ENCODE measurements at places on chromosomes 3 and 15.

DNA sequence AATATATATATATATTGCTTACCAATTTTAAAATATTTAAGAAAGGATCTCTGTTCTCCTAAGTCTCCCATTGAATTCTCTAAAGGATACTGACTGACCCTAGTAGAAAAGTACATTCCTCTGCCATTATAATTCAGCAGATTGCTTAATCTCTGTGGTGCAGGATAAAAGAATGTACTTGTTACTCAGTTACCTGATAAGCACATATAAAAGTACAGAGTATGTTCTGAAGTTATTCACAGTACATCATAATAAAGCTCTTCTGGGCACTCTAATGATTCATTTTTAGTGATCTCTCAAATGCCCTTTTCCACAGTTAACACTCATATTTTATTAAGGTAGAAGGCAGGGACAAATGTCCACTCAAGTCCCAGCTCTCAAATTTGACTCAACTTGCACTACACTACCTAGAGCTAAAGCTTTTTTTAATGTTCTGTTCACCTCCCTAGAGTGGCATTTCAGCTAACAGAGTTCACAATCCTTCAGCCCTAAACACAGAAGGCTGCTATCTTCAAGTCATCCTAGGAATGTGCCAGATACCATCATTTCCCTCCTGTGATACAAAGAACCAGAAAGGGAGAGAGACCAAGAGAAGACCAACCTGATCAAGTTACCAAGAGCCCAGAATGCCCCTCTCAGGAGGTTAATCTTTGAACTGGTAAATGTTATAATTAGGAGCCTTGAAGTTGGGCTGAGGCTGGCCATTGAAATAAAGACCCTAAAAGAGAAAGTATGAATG is 53.3 kb downstream of the MEIS2 start:
- no peak for DNase-seq

GRCh38 chr3:13235897-13236296 is 162.7 kb upstream of the IQSEC1 start:
- DNase-seq = peak; percentile 72

- no peak for DNase-seq
Measured at GRCh38 chr3:160184655-160185054, 40.6 kb upstream of the C3orf80 start.

DNA sequence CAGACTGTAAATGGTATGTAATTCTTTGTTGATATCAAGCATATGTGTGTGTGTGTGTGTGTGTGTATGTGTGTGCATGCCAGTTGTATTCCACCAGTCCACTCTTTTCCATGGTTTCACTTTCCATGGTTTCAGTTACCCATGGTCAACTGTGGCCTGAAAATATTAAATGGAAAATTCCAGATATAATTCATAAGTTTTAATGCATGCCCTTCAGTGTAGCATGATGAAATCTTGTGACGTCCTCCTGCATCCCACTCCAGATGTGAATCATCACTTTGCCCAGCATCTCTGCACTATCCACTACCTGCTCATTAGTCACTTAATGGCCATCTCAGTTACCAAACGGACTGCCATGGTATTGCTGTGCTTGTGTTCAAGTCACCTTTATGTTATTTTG is 215.9 kb downstream of the GBE1 start:
- no peak for DNase-seq

GRCh38 chr3:130786306-130786705 is 39.7 kb upstream of the PIK3R4 start:
- DNase-seq = no peak

DNA sequence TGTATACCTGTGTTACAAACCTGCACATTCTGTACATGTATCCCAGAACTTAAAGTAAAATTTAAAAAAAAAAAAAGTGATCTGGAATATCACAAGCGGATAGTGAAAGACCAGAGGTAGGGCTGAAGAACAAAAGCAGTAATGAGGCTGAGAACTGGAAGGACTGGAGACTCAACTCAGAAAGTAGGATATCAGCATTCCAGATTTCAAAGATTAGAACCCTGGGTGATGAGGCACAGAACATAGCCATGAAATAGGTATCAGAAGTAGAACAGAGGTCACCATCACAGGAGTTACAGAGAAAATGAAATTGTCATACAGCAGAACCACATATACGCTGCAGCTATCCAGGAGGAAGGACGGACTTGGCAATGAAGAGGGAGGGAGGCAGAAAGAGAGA is 56.1 kb downstream of the ACAP2 start:
- DNase-seq = no peak

DNA sequence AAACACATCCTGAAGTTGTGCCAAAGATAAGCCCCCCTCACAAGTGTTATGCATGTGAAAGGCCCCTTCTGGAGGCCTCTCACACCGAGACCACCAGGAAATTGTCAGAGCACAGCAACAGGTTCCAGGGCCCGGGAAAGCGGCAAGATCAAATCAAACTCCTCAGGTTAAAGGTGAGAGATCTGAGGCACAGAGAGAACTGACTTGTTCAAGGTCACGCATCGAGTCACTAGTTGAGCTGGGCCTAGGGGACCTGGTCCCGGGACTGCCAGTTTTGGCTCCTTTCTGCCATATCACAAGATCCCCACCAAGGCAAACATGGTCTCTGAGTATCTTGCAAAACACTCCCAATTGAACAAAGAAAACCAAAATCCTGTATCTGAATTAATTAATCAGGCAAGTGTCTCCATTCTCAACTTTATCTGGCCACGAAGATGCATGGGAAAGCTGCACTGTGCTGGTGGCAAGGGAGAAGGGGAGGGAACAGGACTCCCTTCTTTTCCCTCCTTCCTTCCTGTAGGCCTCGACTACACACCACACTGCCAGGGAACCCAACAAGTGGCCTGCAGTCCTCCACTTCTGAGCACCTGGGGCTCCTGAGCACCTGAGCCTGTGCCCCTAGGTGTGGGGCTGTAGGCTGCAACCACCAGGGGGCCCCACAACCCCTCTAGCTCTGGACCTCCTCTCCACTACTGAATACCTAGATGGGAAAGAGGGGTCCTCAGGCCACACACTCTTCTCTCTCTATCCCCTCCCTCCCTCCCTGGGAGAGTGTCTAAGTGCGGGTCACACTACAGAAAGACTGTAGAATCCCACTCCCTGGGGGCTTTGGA is 37.3 kb downstream of the ANP32A start:
- DNase-seq = peak; percentile 4

- no peak for DNase-seq
Measured at GRCh38 chr3:195197765-195198425, 73.1 kb downstream of the XXYLT1 start.

GRCh38 chr15:27549746-27550145 is 549.4 kb downstream of the OCA2 start:
- no peak for DNase-seq

DNA sequence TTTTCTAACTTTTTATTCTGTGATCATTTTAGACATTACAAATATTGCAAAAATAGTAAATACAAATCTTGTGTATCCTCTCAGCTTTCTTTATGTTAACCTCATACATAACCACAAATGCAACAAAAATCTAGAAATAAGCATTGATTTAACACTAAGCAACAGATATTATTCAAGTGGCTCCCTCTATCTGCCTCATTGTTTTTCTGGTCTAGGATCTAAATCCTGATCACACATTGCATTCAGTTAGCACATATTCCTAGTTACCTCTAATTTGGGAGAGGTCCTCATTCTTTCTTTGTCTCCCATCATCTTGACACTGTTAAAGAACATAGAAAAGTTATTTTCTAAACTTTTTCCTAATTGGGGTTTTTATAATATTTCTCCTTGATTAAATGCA is 1126.0 kb downstream of the ROBO2 start:
- no peak for DNase-seq

DNA sequence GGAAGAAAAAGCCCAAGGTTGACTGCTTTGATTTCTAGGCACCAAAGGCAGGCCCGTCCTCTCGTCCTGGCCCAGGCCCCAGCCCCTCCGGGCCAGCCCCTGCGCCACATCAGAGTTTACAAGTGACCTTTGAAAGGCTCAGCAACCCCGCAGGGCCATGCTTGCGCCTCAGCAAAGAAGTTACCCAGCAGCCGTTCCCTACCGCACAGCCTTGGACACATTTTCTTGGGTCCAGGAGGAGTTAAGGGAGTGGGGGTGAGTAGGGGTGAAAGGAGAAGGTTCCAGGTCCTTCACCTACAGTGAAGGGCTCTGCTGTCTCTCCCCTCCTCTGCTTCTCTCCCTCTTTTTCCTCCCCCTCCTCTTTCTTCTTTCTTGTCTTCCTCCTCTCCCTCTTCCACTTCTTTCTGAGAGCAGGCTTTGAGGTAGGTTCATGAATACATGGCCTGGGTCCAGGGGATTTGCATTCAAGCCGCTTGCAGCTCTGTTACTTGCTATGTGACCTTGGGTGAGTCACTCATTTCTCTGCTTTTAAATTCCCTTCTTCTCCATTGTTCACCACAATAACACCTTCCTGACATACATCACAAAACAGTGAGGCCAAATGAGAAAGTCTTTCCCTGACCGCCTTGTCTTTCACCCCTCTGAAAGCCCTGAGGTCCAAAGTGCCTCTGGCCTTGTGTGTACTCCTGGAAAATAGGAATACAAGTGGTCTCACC is 223.3 kb upstream of the TPRG1 start:
- no peak for DNase-seq

- DNase-seq = no peak
Measured at GRCh38 chr3:135982922-135983581, 17.5 kb downstream of the PPP2R3A start.

GRCh38 chr3:107110596-107111305 is 266.5 kb upstream of the CCDC54 start:
- no peak for DNase-seq

DNA sequence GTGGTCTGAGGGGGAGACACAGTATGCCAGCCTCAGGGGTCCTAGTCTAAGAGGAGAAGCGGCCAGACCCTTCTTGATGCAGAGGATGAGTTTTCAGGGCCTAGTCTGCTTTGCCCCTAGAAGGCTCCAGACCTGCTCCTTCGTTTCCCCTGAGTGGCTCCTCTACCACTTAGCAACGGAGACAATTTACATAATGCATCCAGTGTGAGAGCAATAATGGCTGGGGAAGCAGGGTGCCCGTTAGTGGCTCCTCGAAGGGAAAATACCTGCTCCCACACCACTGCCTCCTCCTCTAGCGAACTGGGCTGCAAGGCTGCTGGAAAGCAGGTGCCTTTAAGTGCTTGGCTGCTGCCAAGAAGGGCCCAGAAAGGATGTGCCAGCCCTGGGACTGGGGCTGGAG is 38.9 kb downstream of the CACNA2D2 start:
- DNase-seq = no peak

GRCh38 chr3:187742351-187743171 is 2.7 kb downstream of the BCL6 start:
- no peak for DNase-seq

Measured in NCI-H146 (cell line).